Omental fat pad (tissue), 4 donors: ENCODE measurements at places on chromosomes 13 and 19.

DNA sequence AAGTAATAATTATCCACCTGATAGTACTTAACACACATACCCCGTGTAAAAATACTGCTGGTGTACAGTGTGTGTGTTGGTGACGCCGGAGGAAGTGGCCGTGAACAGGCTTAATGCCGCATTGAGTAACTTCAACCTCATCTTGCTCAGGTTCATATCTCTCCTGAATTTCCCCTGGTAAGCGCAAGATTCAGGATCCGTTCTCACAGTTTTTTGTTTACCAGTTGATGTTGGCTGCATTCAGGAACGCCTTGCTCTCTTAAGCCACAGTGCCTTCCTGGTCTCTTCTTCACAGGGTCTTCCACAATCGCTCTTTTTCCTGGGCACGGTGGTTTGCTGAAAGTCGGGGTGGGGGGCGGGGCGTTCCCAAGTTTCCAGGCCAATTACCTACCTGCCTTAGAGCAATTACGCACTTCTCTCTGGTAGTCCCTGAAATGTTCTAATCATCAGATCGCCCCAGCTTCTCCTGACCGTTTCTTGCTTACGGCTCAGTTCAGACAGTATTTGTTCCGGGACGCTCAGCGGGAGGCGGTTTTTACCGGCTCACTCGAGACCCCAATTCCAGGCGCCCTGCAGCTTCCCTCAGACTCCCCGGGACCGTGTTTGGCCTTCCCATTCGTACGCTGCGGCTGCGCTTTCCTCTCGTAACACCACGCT is 706 bp upstream of the DNAJC3 start:
- peak; percentile 24 for DNase-seq

- no peak for DNase-seq
These were observed 14.1 kb downstream of the NUCB1 start for GRCh38 chr19:48914181-48914580.

DNA sequence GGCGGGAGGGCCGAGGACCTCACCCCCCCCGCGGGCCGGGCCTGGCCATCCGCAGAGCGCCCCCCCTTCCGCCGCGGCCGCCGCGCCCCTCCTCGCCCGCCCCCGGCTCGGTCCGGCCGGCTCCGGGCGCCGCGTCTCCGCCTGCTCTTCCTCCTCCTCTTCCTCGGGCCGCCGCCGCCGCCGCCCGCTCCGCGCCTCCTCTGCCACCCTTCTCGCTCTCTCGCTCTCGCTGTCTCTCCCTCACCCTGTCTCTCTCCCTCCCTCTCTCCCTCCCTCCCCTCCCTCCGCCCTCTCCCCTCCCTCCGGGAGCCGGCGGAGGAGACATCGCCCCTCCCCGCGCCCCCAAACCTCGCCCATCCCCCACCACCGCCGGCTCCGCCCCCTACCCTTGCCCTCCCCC is at the start of gene SHANK1:
SHANK1 (minus strand) TSS at position 237 of the 400 bp plus-strand sequence. CDS start 2,883 bp downstream, outside the sequence.
- no peak for DNase-seq

GRCh38 chr13:112726016-112726767 is 36.4 kb downstream of the ATP11A start:
- DNase-seq = no peak

DNA sequence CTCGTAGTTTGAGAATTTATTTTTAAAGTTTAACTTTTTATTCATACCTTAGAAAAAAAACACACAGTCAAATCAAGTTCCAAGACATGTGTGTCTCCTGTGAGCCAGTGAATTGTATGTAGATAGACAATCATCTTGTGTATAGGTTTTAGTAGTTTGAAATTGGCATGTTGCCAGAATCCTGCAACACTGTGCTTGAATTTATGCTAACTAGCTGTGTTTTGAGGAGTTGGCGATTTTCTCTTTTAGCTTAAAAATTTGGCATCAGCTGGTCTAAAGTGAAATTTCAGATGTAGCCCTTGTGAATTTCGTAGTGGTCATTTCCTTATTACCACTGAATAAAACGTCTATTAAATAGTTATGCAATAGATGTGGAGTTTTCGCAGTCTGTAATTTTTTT is 213.2 kb downstream of the ATP8A2 start:
- no peak for DNase-seq

DNA sequence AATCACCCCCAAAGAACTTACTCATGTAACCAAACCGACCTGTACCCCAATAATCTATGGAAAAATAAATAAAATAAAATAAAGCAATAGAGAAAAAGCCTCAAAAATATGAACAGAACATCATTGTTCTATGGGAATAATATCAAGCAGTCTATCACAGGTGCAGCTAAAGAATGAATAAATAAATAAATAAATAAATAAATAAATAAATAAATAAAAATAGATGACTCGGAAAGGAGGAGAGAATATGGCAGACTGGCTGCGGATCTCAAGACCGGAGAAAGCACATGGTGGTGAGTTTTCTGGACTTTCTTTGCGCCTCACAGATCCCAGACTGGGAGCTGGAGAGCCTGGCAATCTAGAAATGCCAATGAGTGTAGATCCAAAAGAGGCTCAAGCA is 22.4 kb upstream of the CEACAM20 start:
- no peak for DNase-seq

DNA sequence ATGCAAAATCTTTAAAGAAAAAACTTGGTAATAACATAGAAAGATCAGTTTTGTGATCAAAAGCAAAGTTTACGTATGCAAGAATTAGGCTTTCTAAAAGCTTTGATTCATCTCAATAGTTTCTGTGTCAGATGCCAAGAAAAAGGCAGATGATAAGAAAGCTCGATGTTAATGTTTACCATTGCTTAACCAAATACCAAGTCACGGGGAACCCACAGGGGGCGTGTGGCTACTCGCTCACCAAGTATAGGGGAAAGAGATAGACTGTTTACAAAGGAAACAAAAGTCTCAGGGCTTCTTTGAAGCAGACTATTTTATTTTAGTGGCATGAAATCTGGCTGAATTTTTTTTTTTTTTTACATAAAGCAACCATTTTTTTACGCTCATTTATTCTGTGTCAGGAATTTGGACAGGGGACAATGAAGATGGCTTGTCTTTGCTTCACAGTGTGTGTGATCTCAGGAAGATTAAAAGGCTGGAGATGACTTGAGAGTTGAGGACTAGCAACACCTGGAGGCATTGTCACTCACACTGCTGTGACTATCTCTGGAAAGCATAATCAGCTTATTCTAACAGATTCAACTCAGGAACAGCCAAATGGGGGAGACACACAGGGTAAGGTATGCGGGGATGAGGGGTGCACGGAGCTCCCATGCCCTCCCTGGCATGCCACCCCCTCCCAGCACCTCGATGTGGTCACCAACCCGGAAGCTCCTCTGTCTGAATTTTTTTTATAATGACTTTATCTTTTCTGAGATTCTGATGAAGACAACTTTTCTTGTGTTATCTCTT is 24.9 kb downstream of the RCBTB1 start:
- no peak for DNase-seq

DNA sequence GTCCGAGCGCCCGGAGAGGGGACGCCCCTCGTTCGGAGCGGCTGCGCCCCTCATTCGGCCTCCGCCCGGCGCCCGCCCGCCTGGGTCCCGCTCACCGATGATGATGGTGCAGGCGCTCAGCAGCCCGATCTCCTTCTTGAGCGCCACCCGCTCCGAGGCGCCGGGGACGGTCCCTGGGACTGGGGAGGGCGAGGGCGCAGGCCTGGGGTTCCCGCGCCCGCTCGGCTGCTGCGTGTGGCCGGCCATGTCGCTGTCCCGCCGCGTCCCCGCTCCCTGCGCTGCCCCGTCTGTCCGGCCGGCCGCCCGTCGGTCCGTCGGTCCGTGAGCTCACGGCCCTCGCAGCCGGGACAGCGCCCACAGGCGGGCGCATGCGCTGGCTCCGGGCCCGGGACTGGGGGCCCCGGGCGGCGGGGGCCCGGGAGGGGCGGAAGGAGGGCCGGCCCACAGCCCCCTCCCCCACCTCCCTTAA is at the start of gene SLC7A10:
SLC7A10 (minus strand) TSS at position 393 of the 469 bp plus-strand sequence; CDS start at position 246, 147 bp downstream.
- no peak for DNase-seq

DNA sequence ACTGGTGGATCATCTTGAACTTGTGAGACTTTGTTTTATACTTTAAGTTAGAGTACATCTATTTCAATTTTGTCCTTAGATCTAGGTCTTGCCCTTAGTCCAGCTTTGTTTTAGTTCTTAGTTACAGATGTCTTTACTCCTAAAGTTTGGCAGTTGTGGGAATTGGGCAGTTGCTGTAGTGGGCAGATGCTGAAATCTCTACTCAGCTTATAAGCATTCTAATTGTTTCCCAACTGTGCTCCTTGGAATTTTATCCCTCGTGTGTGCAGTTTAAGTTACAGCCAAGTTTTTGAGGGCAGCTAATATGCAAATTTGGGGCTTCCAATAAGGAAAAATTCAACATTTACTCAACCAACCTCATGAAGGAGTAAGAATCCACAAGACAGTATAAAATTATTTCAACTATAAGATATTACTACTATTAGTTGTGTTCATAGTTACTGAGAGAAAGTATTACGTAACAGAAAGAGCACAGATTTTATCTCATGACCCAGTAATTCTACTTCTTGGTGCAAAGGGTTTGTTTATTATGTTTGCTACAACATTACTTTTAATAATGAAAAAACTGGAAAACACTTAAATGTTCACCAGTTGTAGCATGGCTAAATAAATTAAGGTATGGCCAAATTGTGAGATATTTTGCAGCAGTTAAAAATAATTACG is 32.9 kb downstream of the CCDC122 start:
- no peak for DNase-seq

DNA sequence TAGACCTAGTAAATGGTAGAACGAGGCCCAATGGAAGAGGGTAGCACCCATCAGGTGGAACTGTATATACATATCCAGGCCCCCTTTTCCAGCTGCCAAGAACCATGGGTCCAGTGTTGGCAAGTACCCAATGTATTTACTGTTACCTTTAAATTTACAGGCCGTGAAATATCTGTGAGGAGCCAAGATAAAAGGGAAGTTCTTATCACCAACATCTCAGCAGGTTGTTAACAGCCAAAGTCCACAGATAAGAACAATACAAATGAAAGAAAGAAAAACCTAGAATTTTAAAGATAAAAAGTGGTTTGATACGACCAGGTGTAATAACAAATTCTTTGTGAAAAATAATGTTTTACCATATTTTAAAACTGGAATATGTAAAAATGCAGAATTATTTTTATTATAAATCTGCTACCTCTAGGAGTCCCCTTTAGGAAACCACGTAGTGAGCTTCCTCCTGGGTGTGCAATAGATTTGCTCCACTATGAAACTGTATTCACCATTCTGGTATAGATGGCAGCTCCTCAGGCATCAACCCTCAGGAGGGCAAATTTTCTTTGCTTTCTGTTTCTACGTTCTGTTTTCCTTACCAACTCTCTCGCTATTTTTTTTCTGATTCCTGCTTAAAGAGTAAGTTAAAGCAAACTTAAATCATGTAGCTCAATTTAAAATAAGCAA is 292.2 kb upstream of the SLC10A2 start:
- DNase-seq = no peak

DNA sequence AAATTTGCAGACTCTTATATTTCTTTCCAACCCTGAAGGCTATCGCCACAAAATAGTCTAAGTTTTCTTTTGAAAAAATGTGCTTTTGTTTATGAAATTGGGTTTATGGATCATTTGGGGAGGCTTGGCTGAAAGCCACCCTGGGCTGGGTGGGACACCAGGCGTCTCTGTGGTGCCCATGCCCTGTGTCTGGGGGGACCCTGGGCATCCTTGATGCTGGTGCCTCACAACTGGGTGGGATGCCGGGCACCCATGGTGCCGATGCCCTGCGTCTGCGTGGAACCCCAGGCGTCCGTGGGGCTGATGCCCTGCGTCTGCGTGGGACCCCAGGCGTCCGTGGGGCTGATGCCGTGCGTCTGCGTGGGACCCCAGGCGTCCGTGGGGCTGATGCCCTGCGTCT is 105.0 kb downstream of the RAB20 start:
- no peak for DNase-seq

- DNase-seq = no peak
These were observed 22.6 kb upstream of the CDC16 start for GRCh38 chr13:114212158-114212495.

- no peak for DNase-seq
These were observed 6.5 kb upstream of the FKRP start for GRCh38 chr19:46739290-46739771.

DNA sequence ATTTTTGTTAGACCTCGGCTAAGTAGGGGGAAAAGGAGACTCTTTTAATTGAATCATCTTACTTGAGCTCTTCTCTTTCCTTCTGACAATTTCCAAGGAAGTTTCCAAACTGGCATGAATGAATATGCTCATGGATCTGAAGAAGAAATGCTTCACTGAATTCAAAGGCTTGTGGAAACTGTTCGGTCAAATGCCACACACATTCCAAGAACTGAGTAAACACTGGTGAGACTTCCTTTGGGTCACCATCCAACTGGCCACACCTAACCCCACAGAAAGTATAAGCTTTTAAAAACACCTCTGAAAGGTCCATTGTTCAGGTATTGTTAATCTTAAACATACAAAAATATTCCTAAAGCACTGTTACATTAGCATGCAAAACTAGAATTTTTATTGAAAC is 33.6 kb downstream of the MTMR6 start:
- DNase-seq = no peak

- no peak for DNase-seq
These were observed 1.1 kb downstream of the KMT5C start for GRCh38 chr19:55340784-55341147.

- no peak for DNase-seq
These were observed 70.4 kb upstream of the MRI1 start for GRCh38 chr19:13693889-13694288.

- no peak for DNase-seq
These were observed 175.7 kb upstream of the UBL3 start for GRCh38 chr13:30026093-30026492.

DNA sequence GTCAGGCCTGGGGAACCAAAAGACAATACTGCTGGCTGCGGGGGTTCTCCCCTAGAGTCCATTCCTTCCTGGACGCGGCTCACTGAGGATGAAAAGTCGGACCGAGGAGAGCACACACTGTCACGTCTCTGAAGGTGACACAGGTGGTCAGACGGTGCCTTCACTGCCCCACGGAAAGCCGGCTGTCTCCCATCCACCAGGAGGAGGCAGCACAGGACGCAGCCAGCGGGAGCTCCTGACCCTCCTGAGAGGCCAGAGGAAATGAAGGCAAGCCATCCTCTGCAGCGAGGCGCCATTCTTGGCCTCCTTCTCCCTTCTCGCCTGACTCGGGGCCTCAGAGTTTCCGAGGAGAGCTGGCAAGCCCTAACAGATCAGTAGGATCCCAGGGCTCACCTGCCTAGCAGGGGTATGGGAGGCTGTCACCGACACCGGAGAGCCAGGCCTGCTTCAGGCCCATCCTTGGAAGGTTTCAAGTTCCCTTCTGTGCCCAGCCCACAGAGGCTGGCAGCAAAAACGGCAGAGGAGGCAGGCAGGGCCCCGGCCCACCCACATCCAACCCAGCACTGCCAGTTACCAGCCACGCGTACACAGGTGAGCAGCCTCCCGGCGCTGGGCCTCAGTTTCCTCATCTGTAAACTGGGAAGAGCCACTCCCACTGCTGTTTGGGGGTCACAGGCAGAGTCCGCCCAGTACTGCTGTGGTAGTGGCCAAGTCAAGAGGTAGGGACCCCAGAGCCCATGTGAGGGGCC is 4.5 kb downstream of the REXO1 start:
- no peak for DNase-seq
